ENCODE measurements at places on chromosomes 11 and 22.

GRCh38 chr22:19942157-19943081, 801 bp upstream of the TXNRD2 start:
- no peak for DNase-seq

- no peak for DNase-seq
Measured at GRCh38 chr11:61893981-61894380, 2.6 kb upstream of the FADS3 start.

GRCh38 chr11:91041626-91042025, 818.8 kb upstream of the CHORDC1 start:
- no peak for DNase-seq

GRCh38 chr11:134466156-134466555, 54.1 kb upstream of the B3GAT1 start:
- DNase-seq = no peak

DNA sequence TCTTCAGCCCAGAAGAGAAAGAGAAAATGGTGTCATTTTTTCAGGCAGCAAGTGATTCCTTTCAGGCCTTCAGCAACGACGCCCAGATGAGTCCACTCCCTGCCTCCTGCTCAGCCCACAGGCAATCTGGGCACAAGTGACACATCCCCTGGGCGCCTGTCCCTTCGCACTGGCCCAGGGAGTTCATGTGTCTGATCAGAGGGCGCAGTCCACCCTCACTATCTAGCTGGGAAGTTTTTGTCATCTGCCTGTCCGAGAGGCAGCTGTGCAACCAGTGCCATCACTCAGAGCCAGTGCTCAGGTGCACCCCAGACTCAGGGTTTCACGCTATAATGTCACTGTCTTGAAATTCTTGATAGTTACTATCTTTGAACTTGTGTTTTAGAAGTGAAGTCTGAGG, 1.4 kb upstream of the KCNQ1OT1 start:
- no peak for DNase-seq

- no peak for DNase-seq
Measured at GRCh38 chr11:70556884-70557741, 158.8 kb downstream of the CTTN start.

DNA sequence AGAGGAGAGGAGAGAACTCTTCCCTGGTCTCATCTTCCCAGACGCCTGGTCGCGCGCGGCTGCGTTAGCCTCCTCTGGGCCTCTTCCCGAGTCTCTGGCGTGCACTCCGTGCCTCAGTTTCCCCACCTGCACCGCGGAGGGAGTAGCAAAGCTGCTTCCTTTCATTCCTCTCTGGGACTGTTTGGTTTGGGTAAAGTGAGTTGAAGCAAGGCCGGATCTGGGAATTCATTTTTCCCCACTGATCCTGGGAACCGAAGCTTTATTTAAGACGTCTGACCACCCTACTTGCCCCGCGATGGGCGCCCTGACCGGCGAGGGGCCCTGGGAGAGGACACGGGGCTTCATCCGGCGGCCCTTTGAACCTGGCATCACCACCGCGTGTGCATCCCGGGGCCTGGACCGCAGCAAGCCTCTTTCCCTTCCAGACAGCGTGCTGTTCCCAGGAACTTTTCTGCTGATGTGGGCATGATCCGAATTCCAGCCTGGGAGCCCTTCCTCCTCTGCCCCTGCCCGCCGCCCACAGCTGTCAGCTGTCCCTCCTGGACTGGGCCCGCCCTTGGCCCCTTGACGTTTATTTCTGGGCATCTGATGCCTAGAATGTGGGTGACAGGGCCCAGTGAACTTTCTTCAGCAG, 758 bp downstream of the LDLRAD3 start:
- DNase-seq = no peak

- no peak for DNase-seq
Measured at GRCh38 chr22:27996529-27996925, 77.5 kb upstream of the PITPNB start.

- DNase-seq = no peak
Measured at GRCh38 chr11:34627197-34627596, 6.3 kb downstream of the EHF start.

- DNase-seq = no peak
Measured at GRCh38 chr11:69947059-69947792, 128.0 kb upstream of the FGF3 start.

DNA sequence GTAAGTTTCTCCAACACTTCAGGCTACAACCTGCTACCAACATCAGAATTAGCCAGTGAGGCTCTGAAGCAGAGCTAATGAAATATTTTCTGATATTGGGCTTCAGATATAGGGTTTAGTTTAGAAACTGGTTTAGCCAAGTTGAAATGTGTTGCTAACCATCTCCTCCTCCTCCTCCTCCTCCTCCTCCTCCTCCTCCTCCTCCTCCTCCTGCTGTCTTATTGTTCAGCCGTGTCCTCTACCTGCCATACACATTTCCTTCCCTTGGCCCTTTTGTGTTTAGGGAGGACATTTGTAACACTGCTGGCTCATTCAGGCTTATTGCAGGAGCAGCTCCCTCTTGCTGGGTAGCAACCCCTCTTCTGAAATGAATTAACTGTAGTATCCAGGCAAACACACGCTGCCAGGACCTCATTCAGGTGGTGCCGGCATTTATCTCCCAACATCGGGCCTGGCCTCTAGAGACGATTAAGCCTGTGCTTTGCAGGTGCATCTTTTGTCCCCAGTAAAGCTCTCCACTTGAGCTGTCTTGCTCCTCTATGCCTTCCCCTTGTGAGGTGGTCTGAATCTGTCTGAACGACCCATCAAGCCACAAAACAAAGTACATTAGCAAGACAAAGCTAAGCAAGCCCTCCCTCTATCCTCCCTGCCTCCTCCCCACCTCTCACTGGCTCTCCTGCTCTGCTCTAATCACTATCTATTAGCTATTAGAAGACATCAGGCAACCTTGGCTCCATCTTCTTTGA, 82.9 kb downstream of the KCNJ1 start:
- no peak for DNase-seq

DNA sequence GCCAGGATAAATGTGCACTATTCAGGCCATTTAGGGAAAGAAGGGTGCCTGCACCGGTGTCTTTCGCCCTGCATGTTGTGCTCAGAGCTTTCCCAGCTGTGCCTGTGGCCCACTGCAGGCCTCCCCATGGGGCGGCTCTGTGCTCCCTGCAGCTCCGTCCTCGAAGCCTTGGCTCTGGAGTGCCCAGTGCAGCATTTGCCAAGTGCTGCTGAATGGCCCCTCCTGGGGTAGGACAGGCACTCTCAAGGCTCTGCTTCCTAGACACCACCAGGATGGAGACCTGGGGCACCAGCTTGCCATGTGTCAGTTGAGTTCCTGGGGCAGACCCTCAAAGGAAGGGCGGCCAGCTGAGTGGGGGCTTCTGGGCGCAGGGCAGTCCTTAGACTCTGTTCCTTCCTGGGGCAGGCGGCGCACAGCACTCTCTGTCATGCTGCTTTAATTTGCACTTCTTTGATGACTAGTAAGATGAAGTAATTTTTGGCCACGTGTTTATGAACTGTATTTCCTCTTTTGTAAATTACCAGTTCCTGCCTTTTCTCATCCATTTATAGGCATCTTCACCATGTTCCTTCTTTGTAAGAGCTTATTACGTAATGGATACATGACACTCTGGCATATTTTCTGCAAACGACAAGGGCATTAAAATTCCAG, 32.1 kb upstream of the GNB1L start:
- no peak for DNase-seq

DNA sequence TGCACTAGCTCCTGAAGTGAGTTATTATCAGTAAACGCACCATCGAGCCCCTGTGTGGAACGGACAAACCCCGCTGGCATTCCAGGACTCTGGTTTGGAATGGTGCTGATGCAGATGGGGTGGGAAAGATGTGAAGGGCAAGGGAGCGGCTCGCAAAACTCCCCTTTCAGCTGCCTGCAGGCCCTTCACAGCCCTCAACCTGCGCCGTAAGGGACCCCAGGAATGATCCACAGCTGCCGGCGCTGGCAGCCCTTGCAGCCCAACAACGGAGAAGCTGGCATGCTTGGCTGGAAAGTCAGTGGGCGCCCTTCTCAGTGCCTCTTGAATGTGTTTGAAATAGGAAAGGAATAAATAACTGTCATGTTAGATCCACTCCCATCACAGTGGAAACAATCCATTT, 1445.5 kb downstream of the BRD1 start:
- DNase-seq = no peak

GRCh38 chr22:24506802-24507438, 11.8 kb downstream of the UPB1 start:
- DNase-seq = no peak

DNA sequence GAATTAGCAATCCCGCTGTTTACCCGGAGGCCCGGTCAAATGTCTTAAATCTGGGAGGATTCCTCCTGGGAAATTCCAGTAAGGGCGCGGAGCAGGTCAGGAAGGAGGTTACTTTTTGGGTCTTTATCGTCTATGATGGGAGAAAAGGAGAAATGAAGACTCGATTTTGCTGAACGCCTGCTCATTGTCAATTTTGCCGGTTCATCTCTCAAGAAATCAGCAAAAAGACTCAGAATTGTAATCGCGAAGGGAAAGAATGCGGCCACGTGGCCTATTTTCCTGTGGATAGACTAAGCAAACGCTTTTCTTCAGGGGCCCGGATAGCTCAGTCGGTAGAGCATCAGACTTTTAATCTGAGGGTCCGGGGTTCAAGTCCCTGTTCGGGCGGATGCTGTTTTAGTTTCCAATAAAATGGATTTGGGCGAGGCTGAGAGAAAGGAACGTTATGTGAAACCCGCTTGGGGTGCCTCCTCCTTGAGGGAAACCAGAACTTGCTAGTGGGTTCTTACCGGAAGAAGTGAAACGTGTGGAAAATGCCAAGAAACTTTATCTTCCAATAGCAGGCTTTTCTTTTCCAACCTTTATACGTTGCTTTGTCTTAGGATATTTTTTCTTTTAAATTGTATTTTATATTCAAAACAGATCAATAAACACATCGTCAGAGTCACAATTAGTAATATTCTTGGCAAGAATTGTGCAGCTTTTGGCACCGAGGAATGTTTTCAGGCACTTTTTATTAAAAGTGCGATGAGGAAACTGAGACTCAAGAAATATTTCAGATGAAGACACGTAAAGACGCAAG, 45.0 kb downstream of the OR4D9 start:
- DNase-seq = peak; percentile 39

- DNase-seq = no peak
Measured at GRCh38 chr11:78205256-78205655, 16.5 kb downstream of the USP35 start.

DNA sequence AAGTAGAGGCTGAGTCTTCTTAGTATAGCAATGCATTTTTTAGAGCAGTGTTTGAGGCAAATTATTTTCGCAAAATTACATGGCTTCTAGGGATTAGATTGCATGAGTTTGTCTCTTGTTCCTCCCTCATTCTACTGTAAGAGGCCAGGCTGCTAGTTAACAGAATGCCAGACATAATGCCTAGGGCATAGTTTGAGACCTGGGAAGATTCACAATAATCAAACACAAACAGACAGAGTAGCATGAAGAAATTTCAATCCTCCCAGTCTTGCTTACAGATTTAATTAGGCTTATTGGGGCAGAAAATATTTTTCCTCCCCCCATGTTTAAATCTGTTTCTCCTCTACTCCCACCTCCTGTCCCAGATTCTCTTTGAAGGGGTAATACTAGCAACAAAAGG, 48.3 kb downstream of the ARHGEF12 start:
- DNase-seq = no peak

DNA sequence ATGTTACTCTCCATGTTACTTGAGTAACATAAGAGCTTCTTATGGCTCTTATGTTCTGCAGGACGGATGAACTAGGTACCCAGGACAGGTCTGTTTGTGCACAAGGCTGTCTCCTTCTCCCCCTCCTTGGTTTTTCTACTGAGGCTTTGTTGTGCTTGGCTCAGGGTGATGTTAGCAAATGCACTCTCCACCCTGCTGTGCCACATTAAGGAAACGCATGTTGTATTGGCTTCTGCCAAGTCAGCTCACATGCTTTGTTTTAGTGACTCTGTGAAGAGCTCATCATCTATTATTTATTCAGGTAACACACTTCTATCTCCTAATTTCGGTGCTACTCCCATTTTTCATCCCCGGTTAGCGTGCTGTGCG, 108.3 kb downstream of the PTPRJ start:
- DNase-seq = no peak

- no peak for DNase-seq
Measured at GRCh38 chr22:20092477-20092854, 12.4 kb downstream of the DGCR8 start.

GRCh38 chr22:27803841-27804415, 2.4 kb upstream of the MN1 start:
- no peak for DNase-seq

DNA sequence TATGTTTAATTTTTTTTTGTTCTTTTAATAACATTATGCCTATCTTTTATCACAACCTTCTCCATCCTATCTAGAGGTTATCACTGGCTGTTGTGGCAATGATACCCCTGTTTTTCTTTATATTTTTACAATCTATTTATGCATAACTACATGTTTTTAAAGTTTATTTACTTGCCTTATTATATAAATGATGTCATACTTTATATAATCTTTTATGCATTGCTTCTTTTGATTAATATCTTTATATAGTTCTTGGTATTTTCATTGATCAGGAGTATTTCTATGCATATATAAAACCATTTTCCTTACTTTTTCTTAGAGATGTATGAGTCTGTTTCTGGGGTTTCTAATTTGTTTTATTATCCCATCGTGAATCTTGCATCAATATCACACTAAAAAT, 719.8 kb upstream of the RAG2 start:
- no peak for DNase-seq

GRCh38 chr11:110086892-110087309, 6.3 kb upstream of the ZC3H12C start:
- no peak for DNase-seq

DNA sequence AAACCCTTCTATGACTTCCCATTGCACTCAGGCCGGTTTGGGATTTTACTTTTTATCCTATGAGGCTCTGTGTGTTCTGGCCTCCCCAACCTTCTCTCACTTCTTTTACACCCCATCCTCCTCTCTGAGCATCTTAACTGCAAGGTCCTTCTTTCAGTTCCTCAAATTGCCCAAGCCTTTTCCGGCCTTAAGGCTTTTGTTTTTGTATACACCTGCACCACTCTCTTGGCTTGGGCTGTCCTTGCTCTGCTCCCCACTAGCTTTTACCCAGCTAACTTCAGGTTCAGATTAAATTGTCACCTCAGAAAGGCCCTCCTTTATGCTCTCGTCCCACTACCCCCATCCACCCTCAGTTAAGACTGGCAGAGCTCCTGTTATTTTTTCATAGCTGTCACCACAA, 55.5 kb downstream of the FAM83F start:
- DNase-seq = no peak

- DNase-seq = no peak
Measured at GRCh38 chr22:37677493-37677974, 2.1 kb downstream of the LGALS1 start.

- DNase-seq = no peak
Measured at GRCh38 chr22:23749841-23750301, 1.0 kb downstream of the ZNF70 start.

GRCh38 chr11:31824879-31825837, 14.0 kb upstream of the PAX6 start:
- no peak for DNase-seq

GRCh38 chr11:12005476-12005875, 3.0 kb downstream of the DKK3 start:
- DNase-seq = no peak

GRCh38 chr11:92776676-92777075, 192.8 kb upstream of the MTNR1B start:
- no peak for DNase-seq

- DNase-seq = no peak
Measured at GRCh38 chr11:19511413-19512183, 201.0 kb upstream of the NAV2 start.

GRCh38 chr11:72144807-72145565, 9.5 kb downstream of the FOLR3 start:
- DNase-seq = no peak

All from stimulated activated CD8-positive, alpha-beta memory T cell treated with anti-CD3 and anti-CD28 coated beads, Interleukin-4, amount 100 ng/mL, for 4 hours (primary cell).